ENCODE measurements at places on chromosomes 6 and 20. TPM values are rescaled to one million over a fixed set of nuclear protein-coding genes. Genes with fewer than 3 reads are reported as not detected.
A peak's percentile ranks its signal among the peaks of the same experiment; 100 is the strongest.

DNA sequence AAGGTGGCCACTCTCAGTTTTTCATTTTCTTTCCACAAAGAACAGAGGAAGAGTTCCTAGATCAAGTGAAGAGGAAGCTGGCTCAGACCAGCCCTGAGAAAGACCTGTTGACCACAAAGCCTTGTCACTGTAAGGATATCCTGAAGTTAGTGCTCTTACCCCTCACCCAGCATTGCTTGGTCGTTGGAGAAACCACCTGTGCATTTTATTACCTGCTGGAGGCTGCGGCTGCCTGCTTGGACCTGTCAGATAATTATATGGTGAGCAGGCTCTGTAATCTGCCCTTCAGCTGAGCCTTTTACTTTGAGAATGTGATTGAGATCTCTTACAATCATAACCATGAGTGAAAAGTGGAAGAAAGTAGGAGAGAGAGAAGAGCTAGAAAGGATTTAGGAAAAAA lies 21.9 kb downstream of the TREML1 start:
- no peaks in the 10 kb centered on the region for H3K36me3 ChIP-seq
- H3K27me3 ChIP-seq, result no peaks in the 10 kb centered on the region
- H3K4me3 ChIP-seq, result no peak overlapping the region
- no peaks in the 10 kb centered on the region for H3K4me1 ChIP-seq
- no peak overlapping the region for H3K27ac ChIP-seq

DNA sequence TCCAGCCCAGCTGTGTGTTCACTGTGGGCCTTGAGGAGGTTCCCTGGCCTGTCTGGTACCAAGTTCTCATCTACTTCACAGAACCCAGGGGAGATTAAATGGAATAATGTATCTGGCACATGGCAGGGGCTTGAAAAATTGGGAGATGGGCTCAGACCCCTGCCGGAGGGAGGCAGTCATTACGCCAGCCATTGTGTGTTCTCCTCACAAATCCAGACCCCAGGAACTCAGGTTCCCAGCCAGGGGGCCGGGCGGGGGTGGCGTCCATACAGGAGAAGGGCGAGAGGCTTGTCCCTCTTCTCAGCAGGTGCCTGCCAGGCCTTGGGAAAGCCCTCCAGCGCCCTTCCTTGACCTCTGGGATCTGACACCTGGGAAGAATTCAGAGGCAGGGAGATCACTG lies 8.1 kb downstream of the NOL4L start:
- no peak overlapping the region for H3K27ac ChIP-seq
- no peaks in the 10 kb centered on the region for H3K27me3 ChIP-seq
- H3K4me1 ChIP-seq, result peaks cover 96% of the 10 kb centered on the region
- DNase-seq, result no peak
- no peak overlapping the region for H3K4me3 ChIP-seq
- H3K36me3 ChIP-seq, result peaks cover 5% of the 10 kb centered on the region

- H3K4me1 ChIP-seq, result no peaks in the 10 kb centered on the region
- no peak overlapping the region for H3K4me3 ChIP-seq
- no peaks in the 10 kb centered on the region for H3K36me3 ChIP-seq
- H3K27ac ChIP-seq, result no peak overlapping the region
- no peaks in the 10 kb centered on the region for H3K27me3 ChIP-seq
Measured at GRCh38 chr6:163338671-163339405, 75.7 kb upstream of the QKI start.

- H3K36me3 ChIP-seq, result no peaks in the 10 kb centered on the region
- no peaks in the 10 kb centered on the region for H3K27me3 ChIP-seq
- H3K4me1 ChIP-seq, result peaks cover 67% of the 10 kb centered on the region
- no peak overlapping the region for H3K4me3 ChIP-seq
- no peak for DNase-seq
Measured at GRCh38 chr6:143556529-143556928, 45.0 kb upstream of the FUCA2 start.

DNA sequence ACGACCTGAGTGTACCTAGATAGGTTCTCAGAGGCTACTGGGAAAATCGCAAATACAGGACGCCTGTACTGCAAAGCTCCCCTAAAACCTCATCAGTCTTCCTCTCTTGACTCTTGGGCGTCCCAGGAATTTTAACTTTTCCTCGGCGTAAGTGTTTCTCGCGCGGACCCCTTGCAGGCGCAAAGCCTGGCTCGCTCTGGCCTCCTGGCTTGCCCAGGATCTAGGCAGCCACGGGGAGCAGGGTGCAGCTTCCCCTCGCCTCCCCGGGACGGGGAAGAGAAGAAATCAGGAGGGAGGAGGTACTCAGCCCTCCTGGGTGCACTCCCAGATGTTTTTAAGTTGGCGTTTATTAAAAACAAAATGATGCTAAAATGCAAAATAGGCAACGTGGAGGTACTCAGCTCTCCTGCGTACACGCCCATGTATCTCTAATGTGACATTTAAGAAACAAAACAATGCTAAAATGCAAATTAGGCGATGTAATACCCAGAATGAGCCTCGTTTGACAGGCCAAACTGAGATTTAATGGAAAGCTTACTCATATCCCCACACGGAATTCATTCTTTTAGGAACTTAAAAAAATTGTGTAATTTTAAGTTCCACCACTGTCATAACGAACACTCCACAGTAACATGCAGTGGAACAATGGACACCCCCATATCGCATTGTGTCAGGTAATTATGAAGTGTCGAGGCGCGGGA lies 1.6 kb upstream of the SOBP start:
- peaks cover 31% of the 10 kb centered on the region for H3K4me1 ChIP-seq
- peaks cover 48% of the 10 kb centered on the region for H3K27me3 ChIP-seq
- no peaks in the 10 kb centered on the region for H3K36me3 ChIP-seq
- DNase-seq, result no peak

DNA sequence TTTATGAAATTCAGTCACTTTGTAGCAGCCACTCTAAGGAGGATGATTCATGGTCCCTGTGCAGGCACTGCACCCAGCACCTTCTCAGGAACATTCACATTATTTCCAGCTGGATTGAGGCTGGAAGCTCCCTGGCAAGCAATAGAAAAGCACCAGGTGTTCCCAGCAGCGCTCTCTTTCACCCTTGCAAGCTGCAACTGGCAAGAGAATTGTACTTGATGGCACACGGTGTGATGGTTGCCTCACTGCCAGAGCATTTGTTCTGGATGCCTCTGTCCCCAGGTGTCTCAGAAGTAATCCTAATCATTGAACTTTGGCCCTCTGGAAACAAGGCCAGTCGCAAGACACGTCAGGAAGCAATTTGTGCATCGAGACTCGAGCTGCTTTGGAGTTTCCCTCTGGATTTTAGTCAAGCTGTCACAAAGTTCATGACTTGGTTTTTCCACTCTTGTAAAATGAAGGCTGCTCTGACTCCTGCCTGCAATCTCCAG lies 24.9 kb upstream of the PHACTR2 start:
- no peaks in the 10 kb centered on the region for H3K27me3 ChIP-seq
- H3K4me3 ChIP-seq, result no peak overlapping the region
- DNase-seq, result no peak
- no peaks in the 10 kb centered on the region for H3K36me3 ChIP-seq
- H3K4me1 ChIP-seq, result no peaks in the 10 kb centered on the region

- H3K27me3 ChIP-seq, result no peaks in the 10 kb centered on the region
- no peaks in the 10 kb centered on the region for H3K36me3 ChIP-seq
- no peak overlapping the region for H3K4me3 ChIP-seq
- no peaks in the 10 kb centered on the region for H3K4me1 ChIP-seq
Measured at GRCh38 chr6:130995783-130996447, 67.1 kb downstream of the EPB41L2 start.

DNA sequence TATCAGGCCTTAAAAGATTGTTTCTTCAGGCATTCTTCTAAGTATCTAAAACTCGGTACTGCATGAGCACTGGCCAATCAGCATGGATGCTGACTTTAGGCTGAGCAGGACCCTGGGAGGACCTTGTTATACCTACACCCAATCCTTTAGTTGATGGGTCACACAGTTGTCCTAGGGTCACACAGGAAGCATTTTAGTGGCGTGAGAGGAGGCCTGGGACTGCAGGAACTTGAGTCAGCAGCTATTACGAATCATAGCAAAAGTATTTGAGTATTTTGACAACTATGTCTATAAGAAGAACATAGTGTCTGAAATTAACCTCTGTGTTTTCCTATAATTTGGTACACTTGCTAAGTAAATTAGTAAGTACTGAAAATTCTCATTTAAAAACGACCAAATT lies 741.4 kb downstream of the HACE1 start:
- H3K27me3 ChIP-seq, result no peaks in the 10 kb centered on the region
- no peak overlapping the region for H3K27ac ChIP-seq
- no peak overlapping the region for H3K4me3 ChIP-seq
- no peak for DNase-seq
- H3K4me1 ChIP-seq, result no peaks in the 10 kb centered on the region

DNA sequence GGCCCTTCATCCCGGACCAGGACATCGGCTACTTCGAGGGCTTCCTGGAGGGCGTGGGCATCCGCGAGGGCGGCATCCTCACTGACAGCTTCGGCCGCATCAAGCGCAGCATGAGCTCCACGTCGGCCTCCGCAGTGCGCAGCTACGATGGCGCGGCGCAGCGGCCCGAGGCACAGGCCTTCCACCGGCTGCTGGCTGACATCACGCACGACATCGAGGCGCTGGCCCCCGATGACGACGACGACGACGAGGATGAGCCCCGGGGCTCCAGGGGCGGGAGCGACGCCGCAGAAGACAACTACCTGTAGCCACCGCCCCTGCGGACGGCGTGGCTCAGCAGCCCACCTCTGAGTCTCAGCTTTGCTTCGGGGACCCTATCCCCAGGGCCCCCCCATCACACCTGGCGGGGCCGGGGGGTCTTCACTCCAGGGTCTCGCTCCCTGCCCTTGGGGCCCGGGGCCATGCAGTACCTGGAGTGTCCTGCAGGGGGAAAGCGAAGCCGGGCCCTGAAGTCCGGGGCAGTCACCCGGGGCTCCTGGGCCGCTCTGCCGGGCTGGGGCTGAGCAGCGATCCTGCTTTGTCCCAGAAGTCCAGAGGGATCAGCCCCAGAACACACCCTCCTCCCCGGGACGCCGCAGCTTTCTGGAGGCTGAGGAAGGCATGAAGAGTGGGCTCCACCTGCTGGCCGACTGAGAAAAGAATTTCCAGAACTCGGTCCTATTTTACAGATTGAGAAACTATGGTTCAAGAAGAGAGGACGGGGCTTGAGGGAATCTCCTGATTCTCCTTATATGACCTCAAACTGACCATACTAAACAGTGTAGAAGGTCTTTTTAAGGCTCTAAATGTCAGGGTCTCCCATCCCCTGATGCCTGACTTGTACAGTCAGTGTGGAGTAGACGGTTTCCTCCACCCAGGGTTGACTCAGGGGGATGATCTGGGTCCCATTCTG lies 20.8 kb upstream of the HCK start:
- H3K27ac ChIP-seq, result no peak overlapping the region
- peaks cover 3% of the 10 kb centered on the region for H3K27me3 ChIP-seq
- H3K4me1 ChIP-seq, result no peaks in the 10 kb centered on the region

GRCh38 chr6:78947529-78947928 lies 80.2 kb downstream of the IRAK1BP1 start:
- no peak overlapping the region for H3K4me3 ChIP-seq
- no peaks in the 10 kb centered on the region for H3K27me3 ChIP-seq
- no peaks in the 10 kb centered on the region for H3K4me1 ChIP-seq

GRCh38 chr6:105270511-105270910 lies 90.7 kb upstream of the POPDC3 start:
- no peak overlapping the region for H3K27ac ChIP-seq
- H3K4me3 ChIP-seq, result no peak overlapping the region
- H3K4me1 ChIP-seq, result no peaks in the 10 kb centered on the region

DNA sequence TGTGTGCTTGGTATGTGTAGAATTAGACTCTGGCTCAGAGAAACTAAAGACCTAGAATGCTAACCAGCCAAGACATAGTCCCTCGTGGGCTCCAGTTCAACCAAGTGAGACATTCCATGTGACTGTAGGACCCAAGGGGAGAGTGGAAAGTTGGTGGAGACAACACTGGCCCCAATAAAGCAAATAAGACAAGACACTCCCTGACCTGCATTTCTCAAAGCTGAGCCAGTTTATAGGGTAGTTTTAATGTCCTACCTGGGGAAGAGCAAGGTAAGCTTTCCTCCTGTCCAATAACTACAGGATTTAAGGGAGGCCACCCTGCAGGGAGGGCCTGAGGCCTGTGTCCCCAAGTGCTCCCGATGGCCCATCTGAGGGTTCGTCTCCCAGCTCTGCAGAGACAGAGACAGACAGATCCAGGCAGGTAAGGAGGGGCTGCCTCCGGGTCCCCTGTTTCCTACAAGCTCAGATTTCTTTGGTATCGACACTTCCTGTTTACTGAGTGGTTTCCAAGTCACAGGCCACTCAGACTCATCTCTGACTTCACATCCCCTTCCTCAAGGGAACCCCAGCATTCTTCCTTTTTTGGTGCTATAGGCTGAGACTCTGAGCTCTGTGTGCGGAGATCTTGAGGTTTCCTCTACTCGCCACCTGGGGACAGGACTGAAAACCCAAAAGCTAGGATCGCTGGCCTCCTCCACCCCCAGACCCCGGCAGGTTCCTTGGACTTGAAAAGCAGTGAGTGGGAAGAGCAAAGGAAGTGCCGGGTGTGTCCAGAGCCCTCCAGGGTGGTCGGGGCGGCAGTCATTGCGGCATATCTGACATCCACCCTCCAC lies 92.4 kb downstream of the PRND start:
- peak overlapping the region; percentile 40 for H3K4me3 ChIP-seq
- peaks cover 2% of the 10 kb centered on the region for H3K36me3 ChIP-seq
- peak overlapping the region; percentile 98 for H3K27ac ChIP-seq
- peaks cover 89% of the 10 kb centered on the region for H3K4me1 ChIP-seq

GRCh38 chr20:57398901-57399535 lies 7.8 kb downstream of the RBM38 start:
- no peak for DNase-seq
- peaks cover 97% of the 10 kb centered on the region for H3K4me1 ChIP-seq
- peak overlapping the region; percentile 43 for H3K4me3 ChIP-seq
- H3K27me3 ChIP-seq, result no peaks in the 10 kb centered on the region

GRCh38 chr6:7438011-7438410 lies 48.4 kb downstream of the RIOK1 start:
- H3K27ac ChIP-seq, result no peak overlapping the region
- DNase-seq, result no peak
- H3K36me3 ChIP-seq, result no peaks in the 10 kb centered on the region
- no peaks in the 10 kb centered on the region for H3K27me3 ChIP-seq
- no peak overlapping the region for H3K4me3 ChIP-seq

GRCh38 chr6:44257025-44257752 lies at the start of gene SLC35B2:
TSS of gene SLC35B2 (minus strand) at chr6:44257528. CDS start at chr6:44257410, 118 bp downstream.
- H3K4me1 ChIP-seq, result peaks cover 40% of the 10 kb centered on the region
- DNase-seq, result peak; percentile 57
- peak within 1 kb of the TSS; percentile 73 for H3K4me3 ChIP-seq
- peak within 1 kb of the TSS; percentile 82 for H3K27ac ChIP-seq
- H3K36me3 ChIP-seq, result peaks cover 55% of the 10 kb centered on the region

CRISP2 gene
- not detected for total RNA-seq

OR2H1 gene
- not detected for total RNA-seq

RAET1L gene
- total RNA-seq, result not detected

IL17F gene
- total RNA-seq, result not detected

DUSP15 gene
- not detected for total RNA-seq

TBCC gene
- 64.4 TPM for total RNA-seq

Data from CD4-positive, alpha-beta memory T cell (primary cell).